ENCODE measurements at places on chromosomes 11 and 22.

DNA sequence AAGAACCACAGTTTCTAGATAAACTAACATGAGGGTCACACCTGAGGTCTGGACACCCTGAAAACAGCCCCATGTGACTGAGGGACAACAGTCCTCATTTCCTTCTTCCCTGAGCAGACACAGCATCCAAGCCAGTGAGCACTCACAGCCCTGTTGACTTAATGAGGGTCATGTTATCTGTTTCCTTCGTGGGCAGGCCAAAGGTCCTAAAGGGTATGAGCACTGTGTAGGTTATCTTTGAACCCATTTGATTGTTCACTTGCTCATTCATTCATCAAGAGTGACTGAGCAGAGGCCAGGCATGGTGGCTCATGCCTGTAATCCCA, 170.7 kb upstream of the B3GAT1 start:
- no peak for DNase-seq

- no peak for DNase-seq
Measured at GRCh38 chr22:40270748-40271373, 75.4 kb upstream of the ADSL start.

- no peak for DNase-seq
Measured at GRCh38 chr11:103602840-103603239, 433.6 kb upstream of the DDI1 start.

DNA sequence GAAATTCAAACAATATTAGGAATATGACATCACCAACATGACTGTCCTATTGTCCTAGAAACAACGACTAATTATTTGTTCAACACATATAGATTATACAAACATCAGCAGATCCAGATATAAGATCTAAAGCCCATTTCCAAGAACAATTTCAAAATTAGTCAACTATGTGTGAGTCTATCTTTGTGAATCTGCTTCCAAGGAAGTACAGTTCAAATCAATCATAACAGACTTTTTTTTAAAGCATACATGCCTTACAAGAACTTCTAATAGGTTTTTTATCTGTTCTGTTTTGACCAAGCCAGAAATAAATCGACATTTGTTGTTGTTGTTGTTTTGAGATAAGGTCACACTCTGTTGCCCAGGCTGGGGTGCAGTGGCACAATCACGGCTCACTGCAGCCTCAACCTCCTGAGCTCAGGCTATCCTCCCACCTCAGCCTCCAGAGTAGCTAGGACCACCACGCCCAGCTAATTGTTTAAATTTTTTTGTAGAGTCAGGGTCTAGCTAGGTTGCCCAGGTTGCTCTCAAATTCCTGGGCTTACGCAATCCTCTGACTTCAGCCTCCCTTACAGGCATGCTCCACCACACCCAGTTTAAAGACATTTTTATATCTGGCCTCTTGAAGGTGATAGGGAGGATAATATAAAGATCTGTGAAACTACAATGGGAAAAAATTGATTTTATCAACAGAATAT, 54.8 kb downstream of the DENND5A start:
- no peak for DNase-seq

DNA sequence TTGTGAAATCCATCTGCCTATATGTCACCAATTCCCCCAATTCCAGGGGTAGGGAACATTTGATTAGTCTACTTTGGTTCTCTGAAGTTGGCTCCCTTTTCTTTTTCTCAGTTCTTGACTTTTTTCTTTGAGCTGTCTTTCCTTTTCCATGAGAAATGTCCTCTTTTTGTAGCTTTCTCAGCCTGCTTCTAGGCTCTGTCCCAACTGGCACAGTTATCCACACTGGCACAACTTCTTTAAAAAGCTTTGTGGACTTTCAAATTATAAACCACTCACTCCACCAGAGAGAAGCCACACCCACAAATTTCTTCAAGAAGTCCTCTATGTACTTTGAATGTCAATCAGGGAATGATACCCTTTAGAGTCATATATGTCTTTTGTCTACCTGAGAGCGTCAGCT, 100.5 kb downstream of the TTC17 start:
- DNase-seq: no peak

DNA sequence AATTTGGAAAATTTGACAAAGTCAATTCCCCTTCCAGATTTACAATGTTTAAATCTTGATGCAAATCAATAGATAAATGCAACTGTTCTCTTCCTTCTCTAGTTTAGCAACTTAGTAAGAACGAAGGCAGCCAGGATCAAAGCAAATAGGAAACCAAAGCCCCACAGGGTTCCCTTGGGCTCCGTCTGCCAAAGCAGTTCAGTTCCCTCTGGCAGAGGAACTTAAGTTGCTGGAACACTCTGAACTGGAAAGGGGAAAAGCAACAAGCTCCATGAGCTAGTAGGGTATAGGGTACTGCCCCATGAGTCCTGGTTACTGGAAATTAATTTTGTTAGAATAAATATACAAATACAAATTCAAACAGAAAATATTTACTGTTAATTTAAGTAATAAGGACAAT, 91.3 kb downstream of the RELT start:
- DNase-seq: no peak

DNA sequence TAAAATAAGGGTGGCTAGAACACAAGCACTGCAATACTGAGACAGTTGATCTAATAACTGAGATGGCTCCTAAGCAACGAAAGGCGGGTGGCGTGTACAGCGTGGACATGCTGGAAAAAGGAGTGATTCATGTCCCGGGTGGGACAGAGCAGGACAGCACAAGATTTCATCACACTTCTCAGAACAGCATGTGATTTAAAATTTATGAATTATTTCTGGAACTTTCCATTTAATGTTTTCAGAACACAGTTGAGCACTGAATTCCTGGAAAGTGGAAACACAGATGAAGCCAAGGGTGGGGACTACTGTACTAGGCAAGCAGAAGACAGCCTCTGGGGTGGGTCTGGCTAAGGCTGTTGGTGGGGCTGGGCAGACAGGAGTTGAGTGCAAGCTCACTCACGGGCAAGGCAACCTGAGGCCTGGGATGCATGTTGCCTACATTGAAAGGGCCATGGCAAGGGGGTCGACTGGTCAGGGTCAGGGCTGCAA, 165.6 kb upstream of the DDI1 start:
- DNase-seq: peak; percentile 61

GRCh38 chr22:37546437-37547250, 13.6 kb upstream of the CDC42EP1 start:
- DNase-seq: peak; percentile 89

DNA sequence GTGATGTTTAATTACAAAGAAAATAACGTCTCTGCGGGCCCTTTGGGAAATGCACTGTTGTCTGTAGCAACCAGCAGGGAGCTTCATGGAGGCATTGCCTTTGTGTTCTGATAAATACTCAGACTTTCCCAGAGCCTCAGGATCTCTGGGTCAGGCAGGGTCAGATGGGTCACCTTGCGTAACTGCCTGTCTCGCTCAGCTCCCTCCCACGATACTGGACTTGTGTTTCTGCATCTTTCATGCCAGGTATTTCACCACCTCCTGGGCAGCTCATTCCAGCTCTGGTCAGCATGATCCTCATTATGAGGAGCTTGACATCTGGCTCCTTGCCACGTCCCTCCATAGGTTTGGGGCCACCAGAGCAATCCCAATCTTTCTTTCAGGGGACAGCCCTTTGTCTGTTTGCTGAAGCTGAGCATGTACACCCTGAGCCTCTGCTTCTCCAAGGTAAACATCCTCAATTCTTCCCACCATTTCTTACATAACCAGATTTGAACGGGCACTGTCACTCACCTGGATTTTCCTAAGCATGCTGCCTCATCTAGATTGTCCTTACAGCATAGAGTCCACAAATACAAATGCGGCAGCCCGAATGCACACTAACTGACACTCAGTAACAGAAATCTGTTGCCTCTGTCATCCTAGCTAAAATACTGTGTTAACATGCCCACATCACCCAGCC, 162.3 kb downstream of the LARGE1 start:
- no peak for DNase-seq

DNA sequence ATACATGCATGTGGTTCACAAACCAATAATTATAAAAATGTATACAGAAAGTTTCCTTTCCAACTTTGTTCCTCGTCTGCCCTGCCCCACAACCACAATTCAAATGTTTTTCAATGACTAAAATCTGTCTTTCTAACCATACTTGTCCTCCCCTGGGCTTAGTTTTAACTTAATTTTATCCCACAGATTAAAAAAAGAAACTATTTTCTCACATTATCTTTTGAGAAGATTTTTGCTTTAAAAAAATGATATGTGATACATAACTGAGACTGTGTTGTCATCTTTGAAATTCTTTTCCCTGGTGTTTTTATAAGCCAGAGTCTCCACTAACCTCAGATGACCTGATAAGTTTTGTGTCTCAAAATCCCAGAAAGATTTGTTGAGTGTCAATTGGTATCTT, 79.0 kb downstream of the FDX1 start:
- no peak for DNase-seq

DNA sequence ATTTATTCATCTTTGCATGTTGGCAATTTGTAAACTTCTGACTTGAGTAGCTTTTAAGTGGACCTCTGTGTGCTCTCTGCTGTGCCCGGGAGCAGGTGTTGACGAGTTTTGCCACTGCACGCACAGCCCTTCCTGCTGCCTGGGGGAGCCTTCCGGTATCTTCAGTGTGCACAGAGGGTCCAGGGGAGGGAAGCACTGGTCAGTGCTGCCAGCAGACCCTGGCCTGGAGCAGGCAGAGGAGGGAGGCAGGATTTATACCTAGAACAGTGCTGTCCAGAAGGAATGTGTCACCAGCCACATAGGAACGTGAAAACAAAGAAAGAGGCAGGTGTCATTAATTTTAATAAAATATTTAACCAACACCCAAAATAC, 403.6 kb downstream of the TBC1D22A start:
- DNase-seq: peak; percentile 3

GRCh38 chr22:36852056-36852973, 8.5 kb upstream of the NCF4 start:
- no peak for DNase-seq

GRCh38 chr22:32080904-32081303, 37.8 kb downstream of the SLC5A1 start:
- DNase-seq: no peak

GRCh38 chr11:875769-876301, 33.2 kb downstream of the TSPAN4 start:
- DNase-seq: no peak

GRCh38 chr11:507727-508515, 879 bp upstream of the RNH1 start:
- DNase-seq: no peak

DNA sequence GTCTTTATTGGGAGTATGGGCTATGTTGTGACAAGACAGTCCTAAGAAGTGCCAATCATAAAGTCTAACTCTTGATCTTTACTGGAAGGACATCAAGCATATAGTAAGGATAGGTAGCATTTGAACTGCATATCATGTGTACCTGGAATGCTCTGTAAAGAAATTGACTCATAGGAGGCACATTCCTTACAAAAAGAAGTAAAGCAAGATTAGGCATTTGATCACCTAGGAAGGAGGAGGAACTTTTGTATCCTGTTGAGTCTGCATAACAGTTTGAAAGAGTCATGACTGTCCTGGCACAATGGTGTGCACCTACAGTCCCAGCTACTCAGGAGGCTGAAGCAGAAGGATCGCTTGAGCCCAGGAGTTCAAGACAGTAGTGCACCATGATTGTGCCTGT, 42.2 kb upstream of the DNAJB7 start:
- DNase-seq: no peak

DNA sequence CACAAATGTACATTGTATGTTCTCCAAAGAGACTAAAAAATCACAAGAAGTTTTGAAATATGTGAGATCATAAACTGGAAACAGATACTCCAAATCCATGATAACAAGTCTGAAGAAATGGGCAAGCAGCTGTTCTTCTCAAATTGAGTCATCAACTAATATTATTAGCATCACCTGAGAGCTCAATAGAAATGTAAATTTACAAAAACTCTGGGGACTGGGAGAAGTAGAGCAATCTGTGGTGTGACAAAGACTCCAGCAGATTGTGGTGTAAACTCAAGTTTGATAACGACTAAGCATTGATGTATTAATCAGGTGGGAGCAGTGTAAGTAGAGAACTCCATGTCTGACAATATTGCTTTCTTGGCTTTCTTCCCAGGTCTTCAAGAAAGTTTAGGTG, 53.2 kb downstream of the GLYATL1 start:
- DNase-seq: no peak

- no peak for DNase-seq
Measured at GRCh38 chr22:22618923-22619322, 25.5 kb upstream of the GGTLC2 start.

DNA sequence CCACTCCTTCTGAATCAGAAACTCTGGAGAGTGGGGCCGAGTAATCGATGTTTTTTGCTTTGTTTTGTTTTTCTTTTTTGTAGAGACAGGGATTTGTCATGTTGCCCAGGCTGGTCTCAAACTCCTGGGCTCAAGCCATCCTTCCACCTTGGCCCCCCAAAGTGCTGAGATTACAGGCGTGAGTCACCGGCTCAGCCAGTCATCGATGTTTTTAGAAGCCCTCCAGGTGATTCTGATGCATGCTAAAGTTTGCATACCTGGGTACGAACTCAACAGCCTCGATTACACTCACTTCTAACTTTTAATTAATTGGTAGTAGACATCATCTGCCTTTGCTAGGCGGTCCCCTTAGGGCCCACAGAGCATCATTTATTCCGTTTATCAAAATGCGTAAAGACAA, 50.3 kb downstream of the C11orf71 start:
- DNase-seq: no peak

GRCh38 chr22:42939941-42940653, 74.9 kb downstream of the PACSIN2 start:
- no peak for DNase-seq

DNA sequence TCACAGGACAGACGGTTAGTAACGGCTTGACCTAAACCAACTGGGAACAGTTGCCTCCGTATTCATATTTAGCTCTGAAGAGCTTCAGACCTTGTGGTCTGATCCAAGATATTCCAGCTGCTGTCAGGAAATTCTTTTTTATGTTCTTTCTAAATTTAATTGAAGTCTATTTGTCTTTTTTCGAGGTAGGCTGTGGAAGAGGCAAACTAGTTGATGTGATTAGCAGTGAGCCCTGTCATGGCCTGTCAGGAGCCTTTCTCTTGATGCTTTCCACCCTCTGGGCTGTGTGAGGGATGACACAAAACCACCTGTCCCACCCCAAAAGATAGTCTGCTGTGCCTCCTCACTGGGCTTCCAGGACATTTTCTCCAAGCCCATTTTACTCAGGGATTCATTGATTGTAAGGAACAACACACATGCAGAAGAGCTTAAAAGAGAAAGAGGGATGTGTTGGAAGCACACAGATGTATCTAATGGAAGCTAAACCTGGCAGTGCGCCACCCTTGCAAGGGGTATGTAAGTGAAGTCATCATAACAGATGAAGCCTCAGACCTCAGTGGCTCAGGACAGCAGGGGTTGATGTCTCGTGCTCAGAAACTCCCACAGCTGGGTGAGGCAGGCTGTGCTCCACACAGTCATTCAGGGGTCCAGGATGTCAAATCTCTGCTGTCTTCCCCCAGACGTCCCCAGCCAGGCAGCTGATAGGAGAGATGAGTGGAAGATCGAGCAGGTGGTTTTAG, 170.0 kb downstream of the NCAM1 start:
- no peak for DNase-seq

- no peak for DNase-seq
Measured at GRCh38 chr22:47419239-47419638, 656.8 kb downstream of the TBC1D22A start.
